CD4-positive, alpha-beta T cell treated with Interleukin-17A for 4 hours (primary cell): ENCODE measurements at places on chromosomes 6 and 20.
A peak's percentile ranks its signal among the peaks of the same experiment; 100 is the strongest.

GRCh38 chr6:26327450-26328264 lies 37.3 kb upstream of the BTN3A2 start:
- DNase-seq, result peak; percentile 64

DNA sequence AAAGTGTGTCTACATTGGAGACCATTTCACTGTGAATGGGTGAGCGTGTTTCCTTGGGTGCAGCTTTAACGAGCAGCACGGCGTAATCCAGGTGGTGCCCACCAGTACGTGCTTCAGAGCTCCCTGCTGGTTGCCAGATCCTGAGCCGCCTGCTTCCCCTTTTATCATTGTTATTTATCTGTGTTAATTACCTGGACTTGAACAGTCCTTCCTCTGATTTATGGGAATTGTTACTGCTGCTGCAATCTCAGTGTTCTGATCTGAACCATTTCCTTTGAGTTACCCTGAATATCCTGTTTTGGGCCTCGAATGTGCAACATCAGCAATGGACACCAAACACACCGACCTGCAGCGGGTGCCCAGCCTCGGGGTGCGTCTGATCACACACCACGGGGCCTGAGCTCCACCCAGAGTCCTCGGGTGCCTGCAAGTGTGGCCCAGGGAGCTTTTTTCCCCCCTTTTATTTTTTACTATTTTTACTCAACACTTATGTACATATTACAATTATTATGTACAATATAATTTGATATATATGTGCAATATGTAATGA lies 81.3 kb downstream of the RPP40 start:
- no peak for DNase-seq

DNA sequence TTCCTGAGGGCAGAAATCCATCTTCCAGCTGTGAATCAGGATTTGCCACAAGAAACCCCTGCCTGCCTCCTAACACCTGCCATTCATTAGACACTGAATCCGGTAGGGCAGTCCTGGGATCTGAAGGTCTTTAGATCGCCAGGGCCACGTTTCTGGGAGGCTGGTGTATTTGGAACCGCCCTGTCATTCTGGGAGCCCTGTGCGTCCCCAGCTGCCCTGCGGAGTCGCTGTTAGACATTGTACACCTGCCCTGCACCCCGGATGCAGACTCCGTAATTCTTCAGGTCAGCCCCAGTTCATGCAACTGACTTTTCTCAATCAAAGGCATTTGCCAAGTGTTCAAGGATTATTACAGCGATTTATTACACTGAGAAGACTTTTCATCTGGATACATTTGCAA lies 193.2 kb downstream of the TBC1D7 start:
- no peak for DNase-seq

GRCh38 chr6:2968600-2969135 lies 2.7 kb downstream of the SERPINB6 start:
- no peak for DNase-seq

DNA sequence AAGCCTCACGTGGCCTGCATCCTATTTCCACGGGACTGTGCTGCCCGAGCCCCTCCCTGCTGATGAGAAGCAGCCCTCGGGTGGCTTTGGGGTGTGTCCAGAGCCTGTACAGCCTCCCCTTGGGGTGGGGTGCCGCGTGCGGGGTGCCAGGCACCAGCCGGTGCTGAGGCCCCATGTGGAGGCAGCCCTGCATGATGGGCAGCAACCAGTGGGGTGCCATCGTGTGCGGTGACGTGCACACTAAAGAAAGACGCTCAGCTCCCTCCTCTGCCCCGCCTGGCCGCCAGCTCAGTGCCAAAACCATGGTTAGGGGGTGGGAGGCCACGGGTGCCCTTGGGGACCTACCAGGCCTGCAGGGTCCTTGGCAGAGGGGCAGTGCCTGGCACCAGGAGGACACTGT lies 26.2 kb downstream of the NTSR1 start:
- DNase-seq, result no peak

DNA sequence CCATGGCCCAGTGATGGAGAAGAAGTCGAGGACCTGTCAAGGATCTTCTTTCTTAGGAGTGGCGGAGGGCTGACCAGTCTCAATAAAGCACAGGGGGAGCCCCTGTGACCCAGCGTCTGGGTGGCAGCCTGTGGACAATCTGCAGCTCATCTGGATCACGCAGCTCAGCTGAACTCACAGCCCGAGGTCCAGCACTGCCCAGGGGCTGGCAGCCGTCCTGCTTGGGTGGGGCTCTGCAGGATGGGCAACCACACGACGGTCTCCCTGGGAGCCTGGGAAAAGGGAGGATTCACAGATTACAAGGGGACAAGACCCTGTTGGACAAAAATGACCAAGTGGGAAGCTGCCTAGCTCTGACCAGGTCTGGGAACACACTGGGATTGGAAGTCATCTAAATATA lies 110.8 kb downstream of the MYLK4 start:
- DNase-seq, result no peak

- DNase-seq, result peak; percentile 63
These were observed 78.8 kb upstream of the RALY start for GRCh38 chr20:33914919-33915318.

GRCh38 chr6:161080263-161080970 lies 88.8 kb downstream of the MAP3K4 start:
- peak; percentile 22 for DNase-seq

DNA sequence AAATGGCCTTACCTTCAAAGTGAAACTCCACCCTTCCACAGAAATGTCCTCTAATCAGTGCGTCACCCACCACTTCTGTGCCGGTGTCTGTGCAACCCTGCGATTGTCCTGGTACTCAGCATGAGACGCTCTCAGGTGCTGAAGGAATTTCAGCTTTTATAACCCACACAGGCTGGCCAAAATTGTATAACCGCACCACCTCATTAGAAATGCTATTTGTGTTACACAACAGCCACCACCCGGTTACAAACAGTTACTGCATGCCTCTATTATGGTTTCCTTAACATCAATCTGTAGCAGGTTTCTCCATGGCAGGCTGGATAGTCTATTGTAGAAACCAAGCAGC lies 51.5 kb downstream of the SLC23A2 start:
- peak; percentile 4 for DNase-seq

DNA sequence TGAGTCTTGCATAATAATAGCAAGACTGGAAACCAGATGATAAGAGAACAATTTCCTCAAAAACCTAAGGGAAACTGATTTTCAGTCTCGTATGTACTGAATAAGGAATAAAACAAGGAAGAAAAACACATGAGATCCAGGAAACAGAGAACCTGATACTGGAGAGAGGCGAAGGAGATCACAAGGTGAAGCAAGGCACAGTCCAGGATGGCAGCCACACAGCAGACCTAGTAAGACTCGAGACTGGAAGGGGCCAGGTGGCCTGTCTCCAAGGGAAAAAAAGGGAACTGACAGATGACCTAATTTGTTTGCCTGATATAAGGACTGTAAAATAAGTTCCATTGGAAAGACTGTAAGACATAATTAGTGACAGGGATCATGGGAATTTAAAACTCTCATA lies 71.1 kb downstream of the TASP1 start:
- DNase-seq, result no peak

DNA sequence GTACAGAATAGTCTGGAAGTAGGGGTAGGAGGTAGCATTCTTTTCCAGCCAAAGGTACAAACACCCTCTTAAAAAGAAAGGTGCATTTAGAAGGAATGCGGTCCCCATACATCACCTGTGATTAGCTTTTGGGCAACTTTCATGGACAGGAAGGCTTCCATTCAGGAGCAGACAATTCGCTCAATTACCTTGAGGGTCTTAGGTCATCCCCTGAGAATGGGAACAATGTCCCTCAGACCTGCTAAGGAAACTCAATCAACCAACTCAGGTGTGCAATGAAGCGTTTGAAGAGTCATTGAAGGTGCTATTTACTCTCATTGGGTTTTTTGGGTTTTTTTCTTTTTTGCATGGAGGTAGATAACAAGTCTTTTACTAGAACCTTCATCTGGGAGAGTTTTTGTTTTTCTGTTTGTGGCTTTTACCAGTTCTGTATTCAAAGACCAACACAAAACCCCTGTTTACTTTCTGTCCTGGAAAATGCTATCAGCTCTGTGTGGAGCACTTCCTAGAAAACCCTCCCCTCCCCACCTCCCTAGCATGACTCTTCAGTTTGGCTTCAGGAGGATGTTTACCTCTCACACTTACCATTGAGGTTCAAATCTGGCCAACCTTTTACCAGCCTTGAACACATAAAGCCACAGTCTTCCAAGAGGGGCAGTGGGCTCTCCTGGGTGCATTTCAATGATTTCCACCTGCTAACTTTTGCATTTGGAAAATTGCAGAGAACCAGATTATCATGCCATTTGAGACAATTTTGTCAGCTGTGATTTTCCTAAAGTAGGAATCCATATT lies 271.2 kb upstream of the PRDM1 start:
- DNase-seq, result no peak

GRCh38 chr6:41647061-41647511 lies 8.8 kb downstream of the MDFI start:
- no peak for DNase-seq
